Activated naive CD4-positive, alpha-beta T cell (primary cell): ENCODE measurements at places on chromosomes 2 and 18.
A peak's percentile ranks its signal among the peaks of the same experiment; 100 is the strongest.

DNA sequence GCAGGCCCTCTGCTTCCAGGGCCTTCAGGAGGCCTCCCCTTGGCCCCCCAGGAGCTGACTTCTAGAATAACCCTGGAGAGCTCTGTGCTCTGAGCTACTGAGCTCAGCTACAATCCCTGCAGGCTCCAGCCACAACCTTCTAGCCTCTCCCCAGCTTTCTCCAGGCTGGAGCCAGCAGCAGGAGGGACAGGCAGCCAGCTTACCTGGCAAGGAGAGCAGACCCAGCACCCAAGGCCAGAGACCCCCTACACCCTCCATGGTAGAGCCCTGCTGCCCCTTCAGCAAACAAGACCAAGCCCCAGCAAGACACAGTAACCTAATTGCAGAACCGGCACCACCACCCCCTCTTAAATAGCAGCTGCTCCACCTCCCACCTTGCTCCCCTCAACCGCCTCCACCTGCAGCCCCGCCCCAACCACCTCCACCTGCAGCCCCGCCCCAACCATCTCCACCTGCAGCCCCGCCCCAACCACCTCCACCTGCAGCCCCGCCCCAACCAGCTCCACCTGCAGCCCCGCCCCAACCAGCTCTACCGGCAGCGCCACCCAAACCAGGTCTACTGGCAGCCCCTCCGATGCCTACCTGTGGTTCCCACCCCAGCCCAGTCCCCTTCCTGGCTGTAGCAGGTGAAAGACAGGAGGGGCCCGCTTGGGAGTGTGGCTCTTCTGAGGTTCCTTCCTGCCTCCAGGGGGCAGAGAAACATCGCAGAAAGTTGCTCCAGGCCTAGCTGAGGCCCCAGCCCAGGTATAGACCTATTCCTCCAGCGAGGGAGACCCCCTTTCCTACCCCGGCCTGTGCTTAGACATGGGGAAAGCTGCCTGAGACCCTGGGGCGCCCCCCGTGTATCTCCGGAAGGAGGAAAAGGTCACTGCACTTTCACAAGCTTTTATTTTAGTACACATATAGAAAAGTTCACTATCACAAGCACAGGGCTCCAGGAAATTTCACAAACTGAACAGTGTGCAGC, at the start of gene ASTL:
ASTL (minus strand) TSS at position 324 of the 967 bp plus-strand sequence; CDS start at position 258, 66 bp downstream.
- no peak for DNase-seq

DNA sequence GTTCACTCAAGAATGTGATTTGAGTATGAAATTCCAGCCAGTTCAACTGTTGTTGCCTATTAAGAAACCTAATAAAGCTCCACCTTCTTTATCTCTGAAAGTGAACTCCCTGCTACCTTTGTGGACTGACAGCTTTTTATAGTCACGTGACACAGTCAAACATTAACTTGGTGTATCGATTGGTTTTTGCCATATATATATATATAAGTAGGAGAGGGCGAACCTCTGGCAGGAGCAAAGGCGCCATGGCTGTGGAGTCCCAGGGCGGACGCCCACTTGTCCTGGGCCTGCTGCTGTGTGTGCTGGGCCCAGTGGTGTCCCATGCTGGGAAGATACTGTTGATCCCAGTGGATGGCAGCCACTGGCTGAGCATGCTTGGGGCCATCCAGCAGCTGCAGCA, at the start of gene UGT1A1:
UGT1A1 (plus strand) TSS at position 228 of the 400 bp plus-strand sequence; CDS start at position 246, 18 bp downstream.
- no peak for DNase-seq

GRCh38 chr2:15092691-15093090, 460.2 kb downstream of the LRATD1 start:
- DNase-seq: no peak

GRCh38 chr18:421247-422155, 79.0 kb downstream of the COLEC12 start:
- no peak for DNase-seq

DNA sequence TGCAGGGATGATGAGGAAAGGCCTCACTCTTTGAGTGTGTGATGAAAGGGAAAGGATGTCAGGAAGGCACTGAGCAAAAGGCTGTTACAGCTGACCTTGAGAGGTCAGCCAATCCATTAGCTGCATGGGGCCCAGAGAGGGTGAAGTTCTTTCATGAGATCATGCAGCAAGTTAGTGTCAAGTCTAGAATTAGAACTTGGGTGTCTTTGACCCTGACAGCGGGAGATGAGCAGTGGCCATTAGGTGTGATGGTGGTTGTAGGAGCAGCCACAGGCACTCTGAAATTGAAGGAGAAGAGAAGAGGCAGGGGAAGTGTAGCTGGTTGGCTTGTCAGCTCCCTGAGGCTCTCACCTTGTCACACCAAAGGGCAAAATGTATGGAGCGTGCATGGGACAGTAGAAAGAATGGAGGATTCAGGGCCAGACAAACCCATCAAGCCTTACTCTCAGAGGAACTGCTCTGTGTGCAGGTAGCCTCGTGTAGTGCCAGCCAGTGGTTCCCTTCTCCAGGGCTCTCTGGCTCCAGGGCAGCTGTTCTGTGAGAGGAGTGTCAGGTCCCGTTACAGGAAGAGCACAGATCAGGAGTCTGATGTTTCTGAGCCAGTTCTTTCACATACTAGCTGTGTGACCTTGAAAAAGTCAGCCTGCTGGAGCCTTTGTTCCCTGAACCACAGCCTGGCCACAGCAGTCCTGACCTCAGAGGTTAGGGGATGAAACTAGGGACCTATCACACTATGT, 35.9 kb downstream of the MAP4K4 start:
- DNase-seq: no peak

- no peak for DNase-seq
Observed at GRCh38 chr18:43271593-43272432, 5.5 kb downstream of the SYT4 start.

DNA sequence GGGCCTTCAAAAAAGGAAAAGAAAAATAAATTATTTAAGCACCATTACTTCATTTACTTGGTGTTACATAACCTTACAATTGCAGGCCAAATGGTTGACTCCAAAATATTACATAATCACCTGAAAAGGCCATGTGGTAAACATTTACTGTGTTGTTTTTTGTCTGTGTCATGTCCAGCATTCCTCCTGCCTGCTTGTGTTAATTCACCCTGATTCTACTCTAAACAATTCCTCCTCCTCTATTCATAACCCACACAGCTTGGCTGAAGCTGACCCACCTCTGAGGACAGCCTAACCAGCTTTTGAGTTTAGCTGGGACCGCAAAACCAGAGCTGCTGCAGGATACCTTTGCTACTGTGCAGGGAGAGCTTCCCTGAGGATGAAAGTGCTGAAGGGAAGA, 35.4 kb downstream of the TMX3 start:
- DNase-seq: no peak

- no peak for DNase-seq
Observed at GRCh38 chr2:46157072-46157965, 139.9 kb upstream of the EPAS1 start.

DNA sequence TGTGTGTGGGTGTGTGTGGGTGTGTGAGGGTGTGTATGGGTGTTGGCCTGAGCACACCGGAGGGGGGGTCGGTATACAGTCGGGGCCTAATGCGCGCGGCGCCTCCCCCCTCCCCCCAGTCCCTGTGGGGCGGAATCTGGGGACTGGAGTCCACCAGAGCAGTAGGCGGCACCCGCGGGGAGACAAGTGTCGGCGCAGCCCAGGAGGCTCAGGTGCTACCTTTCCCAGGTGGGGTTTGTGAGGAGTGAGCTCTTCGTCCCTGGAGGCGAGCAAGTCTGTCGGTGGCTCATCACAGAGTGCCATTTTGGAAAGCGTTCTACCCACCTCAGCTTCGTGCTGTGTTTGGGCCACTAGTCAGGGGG, 2896.1 kb upstream of the TEKT4 start:
- no peak for DNase-seq

DNA sequence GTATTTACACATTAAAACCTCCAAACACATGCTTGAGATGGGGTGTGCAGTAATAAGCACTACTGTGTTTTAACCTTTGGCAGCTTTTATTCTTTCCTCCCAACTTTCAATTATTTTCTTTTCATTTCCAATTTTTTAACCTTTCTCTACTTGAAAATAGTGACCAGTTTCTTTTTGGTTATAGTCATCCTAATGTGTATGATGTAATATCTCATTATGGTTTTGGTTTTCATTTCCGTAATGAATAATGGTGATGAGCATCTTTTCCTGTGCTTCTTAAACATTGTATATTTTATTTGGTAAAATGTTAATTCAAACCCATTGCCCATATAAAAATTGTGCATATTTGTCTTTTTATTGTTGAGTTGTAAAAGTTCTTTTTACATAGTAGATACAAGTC, 103.5 kb downstream of the BMPR2 start:
- no peak for DNase-seq

- DNase-seq: no peak
Observed at GRCh38 chr2:166725927-166726924, 162.1 kb upstream of the XIRP2 start.

GRCh38 chr2:44244135-44244871, 31.0 kb upstream of the SLC3A1 start:
- DNase-seq: peak; percentile 27

GRCh38 chr2:176003958-176004357, 1.9 kb upstream of the LNPK start:
- DNase-seq: no peak

DNA sequence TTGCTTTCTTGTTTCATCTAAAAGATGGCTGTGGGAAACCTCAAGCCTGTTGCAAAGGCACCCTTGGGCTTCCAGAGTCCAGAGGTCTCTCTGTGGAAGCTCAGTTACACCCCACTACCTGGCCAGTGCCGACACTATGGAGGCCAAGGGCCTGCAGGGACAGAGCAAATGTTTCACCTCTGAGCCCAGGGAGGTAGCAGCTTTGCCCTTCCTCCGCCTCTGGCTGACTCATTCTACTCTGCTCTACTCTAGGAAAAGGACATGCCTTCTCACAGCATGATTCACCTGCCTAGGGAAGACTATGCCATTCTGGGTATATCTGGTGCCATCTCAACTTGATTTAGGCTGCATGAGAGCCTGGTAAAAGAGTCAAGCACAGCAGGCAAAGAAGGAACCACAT, 12.2 kb downstream of the MYOM1 start:
- DNase-seq: no peak

DNA sequence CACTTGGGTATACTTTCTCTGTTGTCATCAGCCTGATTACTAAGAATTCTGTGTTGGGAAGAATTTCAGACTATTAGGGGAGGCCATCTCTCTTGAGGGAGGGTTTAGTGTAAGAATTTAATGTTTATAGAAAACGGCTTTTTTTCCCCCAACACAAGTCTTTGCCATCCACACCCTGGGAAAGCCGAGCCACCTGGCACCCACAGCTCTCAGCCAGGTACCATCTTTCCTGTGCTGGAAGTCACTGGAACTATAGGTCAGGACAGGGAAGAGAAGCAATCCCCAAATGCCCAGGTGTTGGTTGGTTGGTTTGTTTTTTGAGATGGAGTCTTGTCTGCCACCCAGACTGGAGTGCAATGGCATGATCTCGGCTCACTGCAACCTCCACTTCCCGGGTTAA, 155.1 kb downstream of the SMAD7 start:
- DNase-seq: no peak

GRCh38 chr2:52821631-52822030, 946.0 kb upstream of the CHAC2 start:
- no peak for DNase-seq

DNA sequence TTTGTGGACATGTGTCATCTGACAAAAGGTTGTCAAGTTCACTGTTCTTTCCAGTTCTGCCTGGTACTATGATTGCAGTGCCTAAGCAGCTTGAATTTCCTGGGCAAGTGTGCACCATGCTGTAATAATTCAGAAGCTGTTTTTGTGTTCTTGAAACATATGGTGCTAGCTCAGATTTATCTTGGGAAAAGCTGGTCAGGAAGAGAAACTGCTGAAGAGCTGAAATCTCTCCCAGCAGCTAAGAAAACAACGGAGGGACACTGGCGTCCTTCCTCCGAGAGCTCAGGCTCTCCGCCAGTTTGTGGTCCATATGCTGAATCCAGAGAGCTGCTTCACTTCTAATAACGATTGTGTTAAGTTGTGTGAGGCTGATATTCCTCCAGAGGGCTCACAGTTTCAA, 642.0 kb downstream of the DPP10 start:
- DNase-seq: no peak

- DNase-seq: no peak
Observed at GRCh38 chr2:121189661-121190381, 95.2 kb downstream of the TFCP2L1 start.

- no peak for DNase-seq
Observed at GRCh38 chr2:160199683-160200389, at the start of gene ITGB6. Gene ITGB6, minus strand, starts transcription at chr2:160200272. Its CDS starts 209 bp downstream, at chr2:160200063.

- DNase-seq: no peak
Observed at GRCh38 chr2:8588831-8589191, 93.0 kb upstream of the ID2 start.

DNA sequence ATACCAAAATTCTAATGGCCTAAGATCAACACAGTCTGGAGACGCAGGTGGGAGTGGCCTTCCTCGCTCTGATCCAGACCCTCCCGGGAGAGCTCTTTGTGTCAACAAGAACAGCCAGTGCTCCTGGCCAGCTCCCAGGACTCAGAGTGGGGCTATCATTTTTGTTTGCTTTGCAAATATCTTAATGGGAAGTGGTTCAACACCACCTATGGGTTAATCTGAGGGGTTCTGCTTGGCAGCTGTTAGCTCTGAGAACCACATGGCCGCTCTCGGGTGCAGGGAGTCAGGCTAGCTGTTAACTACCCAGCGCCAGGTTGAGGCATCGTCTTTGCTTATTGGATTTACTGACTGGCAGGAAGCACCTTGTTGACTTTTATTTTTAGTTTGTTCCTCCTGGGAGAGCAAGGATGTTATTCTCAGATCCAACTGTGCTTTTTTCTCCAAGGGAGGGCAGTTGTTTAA, 184.8 kb upstream of the SP5 start:
- DNase-seq: no peak

GRCh38 chr2:32614084-32614483, 13.8 kb upstream of the TTC27 start:
- DNase-seq: no peak

DNA sequence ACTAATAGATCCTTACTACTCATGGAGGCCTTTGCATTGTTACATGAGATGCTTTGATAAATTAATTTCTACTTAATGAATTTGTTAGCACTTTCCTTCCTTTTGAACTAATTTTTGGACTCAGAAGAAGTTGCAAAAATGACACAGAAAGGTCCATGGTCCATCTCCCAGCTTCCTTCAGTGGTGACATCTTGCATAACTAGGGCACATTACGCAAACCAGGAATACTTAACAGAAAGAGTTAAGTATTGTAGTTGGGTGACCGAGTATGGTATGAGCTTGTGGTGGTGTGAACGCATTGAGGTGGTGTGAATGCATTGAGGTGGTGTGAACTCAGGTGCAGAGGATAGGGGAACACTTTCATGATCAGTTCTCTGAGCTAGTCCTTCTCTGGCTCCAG, 151.1 kb upstream of the TWIST2 start:
- DNase-seq: no peak

GRCh38 chr2:15206419-15206818, 354.7 kb downstream of the NBAS start:
- no peak for DNase-seq
